ENCODE measurements at places on chromosomes 16 and 17. TPM values are rescaled to one million over a fixed set of nuclear protein-coding genes. Genes with fewer than 3 reads are reported as not detected.

ANKS3 gene
- total RNA-seq, result 6.4 TPM

RABEP2 gene
- 13.7 TPM for total RNA-seq

ALKBH5 gene
- total RNA-seq, result 58.2 TPM

ADGRG1 gene
- total RNA-seq, result 1.3 TPM

SEPTIN12 gene
- total RNA-seq, result not detected

PDXDC1 gene
- total RNA-seq, result 32.8 TPM

ASGR1 gene
- not detected for total RNA-seq

DHRS7C gene
- not detected for total RNA-seq

DNA sequence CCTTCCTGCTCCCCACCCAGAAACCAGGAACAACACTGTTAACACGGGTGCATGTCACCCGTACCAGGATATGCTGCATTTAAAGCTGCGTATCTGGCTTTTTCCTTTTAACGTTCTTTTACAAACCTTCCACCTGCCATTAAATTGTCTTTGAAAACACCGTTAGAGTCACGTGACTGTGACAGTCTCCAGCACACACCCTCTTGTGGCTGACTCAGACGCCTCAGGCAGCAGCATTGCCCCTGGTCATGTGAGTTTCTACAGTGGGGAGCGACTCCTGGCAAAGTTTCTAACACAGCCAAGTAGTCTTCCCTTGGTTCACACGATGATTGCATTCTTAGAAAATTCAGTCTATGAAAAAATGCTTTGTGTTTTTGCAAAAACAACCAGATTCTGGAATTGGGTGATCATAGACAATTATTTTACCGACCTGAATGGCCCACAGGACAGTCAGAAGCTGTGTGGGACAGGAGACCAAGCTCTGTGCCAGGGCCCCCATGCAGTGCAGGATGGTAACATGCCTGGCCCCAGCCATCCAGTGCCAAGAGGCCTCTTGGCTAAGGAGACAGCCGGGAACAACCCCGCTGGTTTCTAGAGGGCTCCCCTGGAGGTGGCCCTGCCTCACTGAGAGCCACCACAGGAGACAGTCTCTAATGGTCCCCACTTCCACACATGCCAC, 199.1 kb downstream of the KATNIP start:
- DNase-seq, result peak; percentile 74

GRCh38 chr17:72462407-72462806, 341.6 kb downstream of the SOX9 start:
- no peak for DNase-seq

GRCh38 chr16:4689091-4689671, 4.2 kb upstream of the NUDT16L1 start:
- DNase-seq, result no peak

DNA sequence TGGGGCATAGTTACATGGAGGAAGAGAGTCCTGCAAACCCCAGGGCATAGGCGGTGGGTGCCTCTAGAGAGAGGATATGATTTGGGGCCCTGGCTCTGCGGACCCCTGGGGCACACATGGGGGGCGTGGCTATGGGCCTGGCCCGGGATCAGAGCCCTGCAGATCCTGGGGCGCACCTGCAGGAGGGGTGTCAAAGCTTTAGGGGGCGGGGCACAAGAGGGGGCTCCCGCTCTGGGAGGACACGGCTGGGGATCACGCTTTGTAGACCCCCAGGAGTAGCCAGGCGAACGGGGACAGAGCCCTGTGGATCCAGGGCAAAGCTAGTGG, 497 bp downstream of the BCL7C start:
- DNase-seq, result no peak

DNA sequence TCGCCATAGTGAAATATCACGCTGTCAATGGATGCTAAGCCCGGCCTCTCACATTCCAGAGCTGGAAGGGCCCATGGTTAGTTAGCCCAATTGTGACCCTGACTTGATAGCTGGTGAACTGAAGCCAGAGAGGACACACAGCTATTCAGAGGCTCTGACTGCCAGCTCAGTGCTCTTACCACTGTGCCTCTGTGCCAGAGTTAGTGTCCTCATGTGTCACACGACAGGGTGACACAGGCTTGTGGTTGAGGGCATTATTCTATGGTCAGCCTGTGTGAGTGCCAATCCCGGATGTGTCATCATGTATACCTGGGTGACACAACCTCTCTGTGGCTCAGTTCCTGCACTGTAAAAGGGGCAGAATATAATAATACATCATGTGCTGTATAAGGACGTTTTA, 2.5 kb upstream of the MT1X start:
- peak; percentile 49 for DNase-seq

DNA sequence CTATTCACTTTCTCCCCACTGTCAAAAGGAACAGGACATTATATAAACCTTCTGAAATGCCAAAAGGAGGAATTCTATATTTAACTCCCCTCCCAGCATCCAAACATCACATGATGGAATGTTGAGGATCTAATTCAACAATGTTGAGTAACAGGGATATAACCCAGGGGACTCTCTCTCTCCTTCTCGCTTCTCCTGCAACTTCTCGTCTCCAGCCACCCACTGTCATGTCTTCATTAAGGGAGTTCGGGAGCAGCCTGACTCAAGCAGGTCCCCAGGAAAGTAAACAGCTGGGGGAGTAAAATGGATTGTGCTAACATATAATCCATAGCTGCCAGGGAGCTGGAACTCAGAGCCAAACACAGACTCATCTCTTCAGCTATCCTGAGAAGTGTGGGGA, 51.7 kb downstream of the GRIN2A start:
- DNase-seq, result no peak

DNA sequence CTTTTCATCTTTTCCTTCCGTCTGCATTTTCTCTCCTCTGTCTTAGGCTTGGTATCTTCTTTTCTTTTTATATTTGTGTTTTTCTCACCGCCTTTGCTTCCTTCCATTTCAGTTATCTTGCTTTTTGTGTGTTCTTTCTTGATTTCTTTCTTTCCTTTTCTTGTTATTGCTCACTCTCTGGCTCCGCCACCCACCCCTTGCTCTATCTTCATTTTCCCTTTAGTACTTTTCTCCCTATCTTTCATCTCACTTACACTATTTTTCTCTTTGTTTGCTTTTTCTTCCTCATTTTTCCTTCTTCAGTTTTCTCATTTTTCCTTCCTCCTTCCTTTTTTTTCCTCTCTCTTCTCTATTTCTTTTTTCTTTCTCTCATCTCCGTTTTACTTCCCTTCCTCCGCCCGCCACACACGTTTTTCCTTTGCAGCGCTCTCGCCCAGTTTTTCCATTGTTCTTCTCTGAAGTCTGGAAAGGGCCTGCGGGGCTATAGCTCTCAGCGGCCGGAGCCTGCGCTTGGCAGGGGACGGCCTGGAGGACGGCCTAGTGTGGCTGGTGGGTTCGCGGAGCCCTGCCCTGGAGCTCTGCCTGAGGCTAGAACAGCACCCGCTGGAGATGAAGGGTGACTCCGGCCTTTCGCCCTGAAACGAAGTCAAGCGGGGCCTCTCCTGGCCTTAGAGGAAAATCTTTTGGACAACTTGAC, 5.2 kb upstream of the HOXB13 start:
- no peak for DNase-seq

GRCh38 chr17:5846001-5846400, 224.2 kb upstream of the WSCD1 start:
- DNase-seq, result no peak

DNA sequence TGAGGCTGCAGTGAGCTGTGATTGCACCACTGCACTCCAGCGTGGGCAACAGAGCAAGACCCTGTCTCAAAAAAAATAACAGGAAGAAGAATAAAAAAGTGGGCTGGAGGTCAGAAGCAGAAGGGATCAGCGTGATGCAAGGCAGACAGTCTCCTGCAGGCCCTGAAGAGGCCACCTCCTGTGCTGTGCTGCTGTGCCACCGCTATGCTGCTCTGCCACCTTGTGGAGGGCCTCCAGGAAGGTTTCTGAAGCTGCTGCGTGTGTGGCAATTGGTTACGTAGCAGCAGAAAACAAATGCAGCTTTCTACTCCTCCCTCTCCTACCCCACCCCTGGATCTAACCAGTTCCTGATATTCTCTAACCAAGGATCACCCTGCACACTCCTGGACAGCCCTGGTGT, 815.5 kb downstream of the KCNJ18 start:
- DNase-seq, result peak; percentile 62

GRCh38 chr17:81665205-81666091, 957 bp downstream of the OXLD1 start:
- no peak for DNase-seq

DNA sequence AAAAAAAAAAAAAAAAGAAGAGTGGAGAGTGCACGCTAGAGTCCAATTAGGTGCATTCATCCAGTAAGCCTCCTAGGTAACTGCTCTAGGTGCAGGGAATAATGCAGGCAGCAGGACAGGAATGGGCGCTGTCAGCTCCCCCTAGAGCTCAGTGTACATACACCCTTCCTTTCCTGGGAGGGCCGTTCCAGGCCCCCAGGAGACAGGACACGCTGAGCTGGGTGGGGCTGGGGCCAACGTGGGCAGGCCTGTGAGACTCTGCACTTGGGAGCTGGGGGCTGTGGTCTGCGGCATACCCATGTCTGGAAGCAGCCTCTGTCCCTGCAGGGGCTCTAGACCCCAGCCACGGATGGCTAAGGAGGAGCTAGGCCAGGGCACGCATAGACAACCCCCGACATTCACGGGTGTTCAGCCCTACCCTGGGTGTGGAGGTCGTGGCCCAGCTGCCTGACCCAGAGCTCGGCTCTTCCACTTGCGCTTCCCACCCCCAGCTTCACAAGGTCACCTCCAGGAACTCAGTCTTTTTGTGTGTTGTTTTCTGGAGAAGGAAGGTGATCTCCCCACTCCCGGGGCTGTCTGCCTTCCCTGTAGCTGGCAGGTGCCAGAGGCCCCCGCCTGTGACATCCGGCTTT, 1.0 kb upstream of the ANTKMT start:
- no peak for DNase-seq

GRCh38 chr17:2259769-2260536, 43.6 kb downstream of the SMG6 start:
- DNase-seq, result no peak

DNA sequence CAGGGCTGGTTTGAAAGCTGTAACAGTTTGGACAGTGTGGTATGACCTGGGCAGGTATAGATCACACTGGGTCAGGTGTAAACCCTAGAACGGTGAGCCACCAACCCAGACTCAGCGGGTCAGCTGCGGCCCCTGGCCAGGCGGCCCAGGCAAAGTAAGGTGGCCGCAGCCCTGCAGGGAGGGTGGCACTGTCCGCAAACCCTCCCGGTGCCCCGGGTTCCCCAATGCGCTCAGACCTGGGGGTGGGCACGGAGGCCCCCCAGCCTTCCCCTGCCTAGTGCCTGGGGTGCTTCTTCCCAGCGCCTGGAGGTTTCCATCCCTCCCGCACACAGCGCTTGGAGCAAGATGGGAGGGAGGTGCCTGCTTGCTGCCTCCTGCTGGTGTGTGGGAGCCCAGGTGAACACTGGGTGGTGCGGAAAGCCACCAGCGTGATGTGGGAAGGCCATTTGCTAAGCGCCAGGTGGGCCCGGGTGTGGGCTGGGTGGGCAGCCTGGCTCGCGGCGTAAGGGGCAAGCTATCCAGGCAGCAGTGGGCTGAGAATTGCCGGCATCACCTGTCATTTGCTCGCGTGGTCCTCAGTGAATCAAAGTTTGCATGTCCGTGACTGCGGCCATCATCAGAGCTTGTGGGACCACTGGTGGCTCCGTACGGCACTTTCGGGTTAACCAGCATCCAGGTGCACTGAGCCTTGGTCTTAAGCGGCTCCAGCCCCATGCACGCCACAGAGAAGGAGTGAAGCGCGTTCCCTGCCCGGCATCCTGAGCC, 47.3 kb upstream of the GNG13 start:
- no peak for DNase-seq

GRCh38 chr17:78197147-78197832, 10.1 kb downstream of the AFMID start:
- DNase-seq, result no peak

- peak; percentile 66 for DNase-seq
These were observed 96.1 kb upstream of the CDH5 start for GRCh38 chr16:66270333-66270927.

- DNase-seq, result no peak
These were observed 258 bp downstream of the PRKCB start for GRCh38 chr16:23836078-23836403.

GRCh38 chr17:80169784-80170500, at the start of gene CARD14:
TSS of gene CARD14 (plus strand) at chr17:80170030. CDS start at chr17:80181439, 11,409 bp downstream.
- no peak for DNase-seq

DNA sequence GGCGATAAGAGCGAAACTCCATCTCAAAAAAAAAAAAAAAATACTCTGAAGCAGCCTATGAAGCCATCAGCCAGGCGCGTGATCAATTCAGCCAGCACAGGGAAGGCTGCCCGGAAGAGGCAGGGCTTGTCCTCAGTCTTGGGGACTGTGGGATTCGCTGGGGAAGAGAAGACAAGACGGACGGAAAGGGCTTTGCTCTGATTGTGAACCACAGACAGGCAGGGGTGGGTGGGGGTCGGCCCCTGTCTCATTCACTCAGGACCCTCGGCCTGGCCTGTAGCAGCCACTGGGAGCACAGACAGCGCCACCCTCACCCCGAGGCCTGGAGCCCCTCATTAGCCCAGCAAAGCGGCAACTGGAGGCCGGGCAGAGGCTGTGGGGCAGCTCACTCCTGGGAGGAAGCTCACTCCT, 37.2 kb downstream of the ABR start:
- no peak for DNase-seq

- no peak for DNase-seq
These were observed 75.2 kb downstream of the SCNN1B start for GRCh38 chr16:23377071-23377931.

GRCh38 chr16:46621006-46621933, at the start of gene SHCBP1:
TSS of gene SHCBP1 (minus strand) at chr16:46621379. CDS start at chr16:46621359, 20 bp downstream.
- peak; percentile 88 for DNase-seq

DNA sequence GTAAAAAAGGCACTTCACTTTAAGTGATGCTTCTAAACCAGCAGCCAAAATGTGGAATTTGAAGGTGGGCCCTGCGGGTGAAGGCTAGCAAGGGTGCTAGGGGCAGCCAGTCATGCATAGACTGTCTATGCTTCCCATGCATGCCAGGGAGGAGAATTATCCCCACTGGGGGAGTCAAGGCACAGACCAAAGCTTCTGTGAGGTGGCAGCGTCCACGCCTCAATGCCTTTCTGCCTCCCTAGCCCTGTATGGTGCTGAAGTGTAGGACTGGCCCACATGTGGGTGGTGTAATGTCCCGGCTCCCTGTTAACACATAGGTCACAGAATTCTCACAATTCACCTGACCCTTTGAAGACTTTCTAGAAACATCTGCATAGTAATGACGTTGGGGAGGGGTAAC, 1.9 kb downstream of the HS3ST2 start:
- DNase-seq, result no peak

DNA sequence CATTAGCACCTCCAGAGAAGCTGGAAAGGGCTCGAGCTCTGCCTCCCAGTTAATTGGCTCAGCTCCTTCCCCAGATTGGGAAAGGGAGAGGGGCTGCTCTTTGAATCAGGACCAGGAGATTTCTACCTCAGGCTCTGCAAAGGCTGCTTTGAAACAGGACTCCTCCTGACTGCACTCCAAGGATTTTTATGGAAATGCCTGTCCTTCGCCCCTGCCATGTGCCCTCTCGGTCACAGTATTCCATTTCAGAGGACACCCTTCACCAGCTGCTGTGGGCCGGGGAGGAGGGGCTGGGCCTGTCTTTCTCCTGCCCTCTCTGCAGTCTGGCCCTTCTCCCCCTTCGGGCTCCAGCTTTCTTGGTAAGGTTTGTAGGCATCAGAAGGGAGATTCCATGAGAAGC, 13.6 kb downstream of the MRM1 start:
- DNase-seq, result no peak

GRCh38 chr16:72198021-72198711, 26.2 kb upstream of the PMFBP1 start:
- DNase-seq, result peak; percentile 10

GRCh38 chr17:32861981-32862380, 14.9 kb downstream of the MYO1D start:
- no peak for DNase-seq

All from H4 (cell line).